ENCODE measurements at places on chromosomes 2 and 18.

DNA sequence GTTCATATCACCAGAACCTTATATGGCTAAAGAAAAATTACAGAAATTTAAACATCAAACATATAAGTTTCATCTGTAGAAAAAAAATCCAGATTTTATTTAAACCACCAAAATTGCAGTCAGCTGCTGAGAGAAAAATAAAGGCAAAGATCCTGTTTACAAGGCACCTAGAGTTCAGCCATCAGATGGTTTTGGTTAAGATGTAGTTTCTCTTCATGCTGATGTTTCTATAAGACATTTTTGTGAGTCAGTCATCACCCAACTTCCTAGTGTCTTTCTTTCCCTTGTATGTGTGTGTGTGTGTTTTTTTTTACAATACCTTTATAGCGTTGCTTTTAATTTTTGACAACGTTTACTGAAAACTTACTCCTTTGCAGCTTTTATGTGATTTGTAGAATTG is 26.1 kb upstream of the MMADHC start:
- H3K27ac ChIP-seq: no peak overlapping the region
- DNase-seq: no peak

- peaks cover 6% of the 10 kb centered on the region for H3K36me3 ChIP-seq
- H3K4me3 ChIP-seq: peak overlapping the region; percentile 70
- peak overlapping the region; percentile 92 for H3K27ac ChIP-seq
- peak; percentile 78 for DNase-seq
- peaks cover 66% of the 10 kb centered on the region for H3K4me1 ChIP-seq
Observed at GRCh38 chr2:96159084-96159830, 14.0 kb upstream of the DUSP2 start.

GRCh38 chr2:151306621-151307020 is 17.2 kb upstream of the NMI start:
- no peak for DNase-seq
- H3K4me1 ChIP-seq: no peaks in the 10 kb centered on the region

DNA sequence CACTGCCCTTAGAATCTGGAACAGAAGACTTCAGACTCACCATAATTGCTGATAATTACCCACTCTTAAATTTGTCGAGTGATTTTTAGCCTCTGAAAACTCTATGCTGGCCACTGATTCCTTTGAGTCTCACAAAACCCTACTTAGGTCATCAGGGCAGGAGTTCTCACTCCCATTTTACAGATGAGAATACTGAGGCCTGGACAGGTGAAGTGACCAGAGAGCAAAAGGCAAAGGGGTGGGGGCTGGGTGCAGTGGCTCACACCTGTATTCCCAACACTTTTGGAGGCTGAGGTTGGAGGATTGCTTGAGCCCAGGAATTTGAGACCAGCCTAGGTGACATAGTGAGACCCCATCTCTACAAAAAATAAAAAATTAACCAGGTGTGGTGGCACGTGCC is 34.8 kb upstream of the SLC35F6 start:
- no peaks in the 10 kb centered on the region for H3K36me3 ChIP-seq
- DNase-seq: no peak
- H3K27ac ChIP-seq: no peak overlapping the region
- no peaks in the 10 kb centered on the region for H3K4me1 ChIP-seq
- H3K27me3 ChIP-seq: peaks cover 2% of the 10 kb centered on the region
- H3K4me3 ChIP-seq: no peak overlapping the region

DNA sequence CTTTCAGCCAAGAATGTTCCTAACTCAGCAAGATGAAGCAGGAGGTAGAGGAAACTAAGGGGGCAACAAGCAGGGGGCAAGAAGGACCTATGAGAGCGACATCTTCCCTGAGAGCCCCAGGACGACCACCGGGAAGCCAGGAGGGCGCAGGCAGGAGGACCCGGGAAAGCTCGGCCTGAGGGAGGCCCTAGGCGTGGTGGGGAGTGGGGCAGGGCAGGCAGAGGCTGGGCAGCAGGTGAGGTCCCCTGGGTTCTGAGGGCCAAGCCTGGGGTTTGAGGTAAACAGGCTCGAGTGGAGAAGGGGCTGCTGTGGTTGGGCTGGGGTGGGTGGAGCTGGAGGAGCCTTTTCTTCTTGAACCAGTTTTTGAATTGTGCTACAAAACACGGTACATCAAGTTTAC is 1.3 kb upstream of the ALPI start:
- H3K27ac ChIP-seq: no peak overlapping the region
- H3K36me3 ChIP-seq: no peaks in the 10 kb centered on the region
- H3K4me1 ChIP-seq: no peaks in the 10 kb centered on the region
- DNase-seq: no peak

DNA sequence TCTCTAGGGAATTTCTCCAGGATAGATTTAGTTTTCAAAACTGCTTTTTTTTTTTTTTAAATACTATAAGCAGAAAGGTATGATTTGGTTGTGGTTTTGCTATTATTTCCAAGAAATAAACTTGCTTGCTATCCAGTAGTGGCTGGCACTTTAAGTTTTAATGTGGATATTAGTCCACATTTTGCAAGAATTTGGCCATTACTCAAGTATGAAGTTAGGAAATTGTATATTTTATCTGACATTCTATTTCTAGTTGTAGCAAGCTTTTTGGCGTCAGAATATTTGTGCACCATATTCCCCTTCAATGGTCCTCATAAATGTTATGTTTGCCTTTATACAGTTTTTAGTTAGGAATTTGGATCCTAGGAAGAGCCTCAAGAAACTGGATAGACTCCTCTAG is 226.3 kb downstream of the ZNF521 start:
- H3K36me3 ChIP-seq: no peaks in the 10 kb centered on the region
- DNase-seq: no peak
- no peaks in the 10 kb centered on the region for H3K4me1 ChIP-seq
- H3K27ac ChIP-seq: no peak overlapping the region
- H3K4me3 ChIP-seq: no peak overlapping the region

DNA sequence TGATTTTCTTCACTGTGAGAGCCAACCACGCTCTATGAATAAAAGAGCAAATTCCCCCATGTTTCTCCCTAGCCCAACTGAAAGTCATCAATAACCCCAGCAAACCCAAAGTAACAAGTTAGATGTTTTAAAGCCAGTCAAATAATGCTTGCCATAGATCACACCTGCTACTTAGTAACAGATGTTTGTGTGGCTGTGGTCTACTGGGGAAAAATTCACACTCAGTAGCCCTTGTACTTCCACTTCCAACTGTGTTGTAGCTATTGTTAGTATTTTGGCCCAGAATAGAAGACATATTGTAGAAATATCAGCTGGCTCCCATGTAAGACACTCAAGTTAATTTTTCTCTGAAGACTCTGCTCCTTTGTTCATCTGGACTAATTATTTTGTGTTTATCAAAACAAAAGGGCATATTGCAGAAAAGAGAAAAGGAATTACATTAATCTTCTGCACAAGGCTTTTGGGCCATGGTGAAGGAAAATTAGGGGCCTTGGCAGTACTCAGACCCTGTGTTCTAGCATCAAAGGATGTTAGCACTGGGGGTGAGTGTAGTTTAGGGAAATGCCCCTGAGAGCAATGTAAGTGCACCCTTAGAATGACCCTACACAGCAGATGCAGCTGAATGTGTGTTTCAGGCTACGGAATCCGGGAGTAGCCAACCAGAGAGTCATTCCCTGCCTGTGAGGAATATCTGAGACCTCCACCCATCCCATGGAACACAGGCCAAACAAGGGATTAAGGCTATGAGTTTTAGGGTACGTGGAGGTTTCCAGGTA is 521.9 kb downstream of the EPHA4 start:
- no peaks in the 10 kb centered on the region for H3K27me3 ChIP-seq
- H3K36me3 ChIP-seq: no peaks in the 10 kb centered on the region
- H3K4me3 ChIP-seq: no peak overlapping the region
- no peak for DNase-seq

DNA sequence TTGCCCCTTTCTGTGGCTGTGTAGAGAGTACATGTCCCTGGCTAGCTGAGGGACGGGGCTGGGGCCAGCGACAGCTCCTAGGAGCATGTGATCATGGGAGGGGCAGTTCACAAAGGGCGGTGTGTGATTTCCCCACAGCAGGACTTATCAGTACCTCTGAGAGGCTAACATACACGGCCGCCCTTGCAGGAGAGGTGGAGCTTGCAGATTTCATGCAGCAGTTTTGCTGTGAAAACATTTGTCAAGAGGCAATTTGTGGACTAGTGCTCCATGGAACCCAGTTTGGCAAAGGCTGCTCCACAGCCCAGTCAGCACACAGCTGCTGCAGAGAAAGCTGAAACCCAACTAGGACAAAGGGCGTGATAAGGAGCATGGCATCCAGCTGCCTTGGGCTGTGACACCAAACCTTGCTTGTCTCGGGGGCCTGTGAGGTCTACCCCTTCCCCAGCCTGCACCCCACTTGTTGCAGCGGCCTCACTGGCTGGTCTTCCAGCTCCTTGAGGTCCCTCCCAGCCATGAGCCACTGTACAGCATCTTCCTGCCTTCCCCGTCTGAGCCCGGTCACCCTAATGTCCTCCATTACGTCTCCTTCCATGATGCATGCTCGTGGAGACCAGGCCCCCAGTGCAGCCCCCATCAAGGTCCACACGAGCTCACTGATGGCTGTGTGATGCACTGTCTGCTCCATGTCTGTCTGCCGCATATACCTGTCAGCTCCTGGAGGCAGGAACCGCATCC is 121.4 kb upstream of the HDAC4 start:
- H3K4me1 ChIP-seq: no peaks in the 10 kb centered on the region
- DNase-seq: no peak
- H3K27me3 ChIP-seq: no peaks in the 10 kb centered on the region
- H3K27ac ChIP-seq: no peak overlapping the region

DNA sequence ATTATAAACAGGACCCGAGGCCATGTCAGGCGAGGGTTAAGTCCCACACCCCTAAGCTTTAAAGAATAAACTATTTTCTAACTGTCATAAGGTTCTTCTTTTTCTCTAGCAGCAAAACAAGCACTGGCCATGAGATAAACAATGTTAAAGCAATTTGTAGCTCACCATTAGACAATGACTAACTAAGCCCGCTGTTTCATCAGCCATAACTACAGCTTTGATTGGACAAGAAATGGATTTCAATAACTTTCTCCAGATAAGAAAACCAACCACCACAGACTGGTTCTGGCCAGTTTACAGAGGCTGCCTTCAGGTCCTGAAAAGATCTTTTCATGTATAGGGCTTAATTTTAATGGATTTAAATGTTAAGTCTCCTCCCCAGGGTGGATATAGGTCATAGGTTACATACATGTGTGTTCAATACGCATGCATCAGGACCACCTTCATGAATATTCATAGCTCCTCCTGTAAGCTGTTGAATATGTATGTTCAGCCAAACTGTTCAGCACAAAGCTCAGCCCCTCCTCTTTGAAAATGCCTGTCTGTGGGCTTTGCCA is 108.7 kb upstream of the RAB6C start:
- H3K36me3 ChIP-seq: no peaks in the 10 kb centered on the region
- H3K4me1 ChIP-seq: no peaks in the 10 kb centered on the region
- H3K27ac ChIP-seq: no peak overlapping the region
- H3K27me3 ChIP-seq: no peaks in the 10 kb centered on the region
- no peak overlapping the region for H3K4me3 ChIP-seq
- DNase-seq: no peak

- no peaks in the 10 kb centered on the region for H3K36me3 ChIP-seq
- H3K27ac ChIP-seq: no peak overlapping the region
- H3K4me1 ChIP-seq: no peaks in the 10 kb centered on the region
- H3K4me3 ChIP-seq: no peak overlapping the region
- no peak for DNase-seq
Observed at GRCh38 chr2:11012131-11012693, 100.5 kb downstream of the KCNF1 start.

DNA sequence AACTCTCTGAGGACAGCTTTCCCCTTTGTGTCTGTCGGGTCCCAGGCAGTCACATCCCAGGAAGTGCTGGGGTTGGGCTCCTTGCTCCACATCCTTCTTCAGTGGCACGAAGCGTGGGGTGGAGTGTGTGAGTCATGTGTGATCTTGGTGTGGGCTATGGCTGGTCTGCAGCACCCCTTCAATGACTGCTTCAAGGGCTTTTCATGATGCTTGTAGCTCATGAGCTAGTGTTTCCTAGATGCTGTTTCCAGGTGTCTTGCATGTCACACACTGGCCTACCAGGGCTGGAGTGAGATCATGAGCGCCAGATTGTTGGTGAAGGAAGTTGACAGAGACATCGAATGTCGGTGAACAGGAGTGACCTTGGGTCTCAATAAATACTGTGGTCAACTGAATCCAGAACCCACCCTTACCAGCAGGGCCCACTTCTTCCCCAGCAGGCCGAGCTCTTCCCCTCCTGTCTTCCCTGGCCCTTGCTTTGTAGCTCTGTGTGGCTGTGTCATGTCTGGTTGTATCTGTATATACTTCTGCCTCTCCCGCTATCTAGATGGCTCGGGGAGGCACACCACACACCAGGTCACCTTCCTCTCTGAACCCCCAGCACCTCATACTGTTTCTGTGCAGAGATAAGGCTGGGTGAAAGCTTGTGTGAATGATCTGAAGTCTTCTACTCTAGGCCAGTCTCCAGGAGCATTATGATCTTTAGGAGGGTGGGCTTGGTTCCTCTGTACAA is 3.8 kb downstream of the C2orf92 start:
- peak overlapping the region; percentile 96 for H3K27ac ChIP-seq
- H3K36me3 ChIP-seq: peaks cover 9% of the 10 kb centered on the region
- H3K4me3 ChIP-seq: peak overlapping the region; percentile 60
- DNase-seq: no peak

DNA sequence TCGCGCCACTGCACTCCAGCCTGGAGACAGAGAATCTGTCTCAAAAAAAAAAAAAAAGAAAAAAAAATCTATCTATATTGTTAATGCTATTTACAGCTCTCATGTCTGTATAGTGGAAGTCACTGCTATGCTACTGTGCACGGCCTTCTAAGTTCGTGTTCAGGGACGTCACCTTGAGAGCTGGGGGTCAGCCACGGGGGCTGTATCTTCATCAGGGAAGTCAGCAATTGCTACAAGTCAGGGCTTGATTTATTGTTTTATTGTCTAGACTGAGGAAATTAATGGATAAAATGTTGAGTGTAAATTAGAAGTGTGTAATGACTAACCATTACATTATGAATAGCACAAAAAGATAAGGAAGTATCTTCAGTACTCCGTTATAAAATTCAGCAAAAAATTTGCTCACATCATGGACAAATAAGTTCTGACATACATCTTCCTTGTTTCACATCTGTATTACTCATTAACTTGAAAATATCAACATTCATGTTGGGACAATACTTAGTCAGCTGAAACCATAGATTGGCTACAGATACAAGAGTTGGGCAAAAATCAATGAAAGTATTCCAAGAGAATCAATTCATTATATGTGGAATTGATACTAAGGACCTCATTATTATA is 136.6 kb upstream of the SEC11C start:
- H3K27me3 ChIP-seq: no peaks in the 10 kb centered on the region
- H3K36me3 ChIP-seq: no peaks in the 10 kb centered on the region
- H3K4me3 ChIP-seq: no peak overlapping the region
- DNase-seq: no peak

GRCh38 chr2:238652771-238653157 is 195.1 kb upstream of the TWIST2 start:
- H3K27ac ChIP-seq: no peak overlapping the region
- H3K27me3 ChIP-seq: peaks cover 3% of the 10 kb centered on the region
- DNase-seq: no peak
- H3K4me1 ChIP-seq: no peaks in the 10 kb centered on the region
- no peaks in the 10 kb centered on the region for H3K36me3 ChIP-seq
